OCI-LY7 (cell line): ENCODE measurements at places on chromosomes 5 and 9.

DNA sequence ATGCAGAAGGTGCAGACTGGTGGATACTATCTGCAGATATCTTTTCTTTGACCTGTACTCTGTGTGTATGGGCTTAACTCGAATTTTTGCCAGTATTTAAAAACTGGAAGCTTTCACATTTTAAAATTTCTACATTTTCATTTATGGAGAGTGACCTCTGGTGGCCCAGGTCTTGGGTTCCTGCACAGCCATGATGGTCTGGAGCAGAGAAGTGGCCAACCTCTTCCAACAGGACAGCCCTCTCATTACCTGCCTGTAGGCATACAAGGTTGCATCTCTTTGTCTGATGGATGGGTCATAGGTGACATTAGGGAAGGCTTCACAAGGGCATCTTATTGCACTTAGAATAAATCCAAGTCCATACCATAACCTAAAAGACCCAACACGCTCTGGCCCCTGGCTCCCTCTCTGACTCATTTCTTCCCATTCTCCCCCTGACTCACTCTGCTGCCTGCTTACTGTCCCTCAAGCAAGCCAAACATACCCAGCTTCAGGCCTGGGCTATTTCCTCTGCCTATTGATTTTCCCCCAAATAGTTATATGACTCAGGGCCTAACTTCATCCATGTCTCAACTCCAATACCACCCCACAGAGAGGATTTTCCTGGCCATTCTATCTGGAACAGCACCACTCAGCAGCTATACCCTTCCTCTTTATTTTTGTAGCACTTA is 113.3 kb upstream of the SLC1A3 start:
- no peak for DNase-seq

- no peak for DNase-seq
Observed at GRCh38 chr5:127650649-127651048, 1.8 kb downstream of the CTXN3 start.

- DNase-seq = no peak
Observed at GRCh38 chr5:148713735-148714508, 59.6 kb upstream of the HTR4 start.

- no peak for DNase-seq
Observed at GRCh38 chr9:20726144-20726543, 42.1 kb downstream of the FOCAD start.

DNA sequence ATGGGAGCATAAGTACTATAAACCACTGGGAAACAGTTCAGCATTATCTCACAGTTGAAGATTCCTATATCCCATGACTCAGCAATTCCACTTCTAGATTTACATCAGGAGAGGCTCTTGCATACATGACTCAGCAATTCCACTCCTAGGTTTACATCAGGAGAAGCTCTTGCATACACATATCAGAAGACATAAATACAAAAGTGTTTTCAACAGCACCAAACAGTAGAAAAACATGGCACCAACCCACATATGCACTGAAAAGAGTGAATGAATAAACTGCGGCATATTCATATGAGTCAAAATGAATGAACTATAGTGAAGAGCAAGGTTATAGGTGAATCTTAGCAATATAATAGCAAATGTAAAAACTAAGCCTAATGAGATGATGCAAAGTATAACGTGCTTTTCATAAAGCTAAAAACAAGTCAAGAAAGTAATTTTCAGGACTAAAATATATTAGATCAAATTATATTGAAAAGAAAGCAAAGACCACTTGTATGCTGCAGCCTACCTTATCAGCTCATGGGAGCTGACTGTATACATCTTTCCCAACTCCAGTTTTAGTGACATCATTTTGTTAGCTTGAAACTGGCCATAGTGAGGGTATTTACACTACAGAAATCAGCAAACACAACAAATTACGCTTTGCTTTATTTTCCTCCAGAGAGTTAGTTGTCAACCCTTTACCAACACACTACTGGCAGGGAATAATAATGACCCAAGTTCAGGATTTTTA is 95.8 kb downstream of the ANKRD18B start:
- no peak for DNase-seq

- no peak for DNase-seq
Observed at GRCh38 chr5:73540192-73540591, 25.2 kb downstream of the ANKRA2 start.

GRCh38 chr9:18423791-18424531 is 50.0 kb upstream of the ADAMTSL1 start:
- DNase-seq = no peak

GRCh38 chr5:124462751-124463150 is 283.7 kb downstream of the ZNF608 start:
- no peak for DNase-seq

DNA sequence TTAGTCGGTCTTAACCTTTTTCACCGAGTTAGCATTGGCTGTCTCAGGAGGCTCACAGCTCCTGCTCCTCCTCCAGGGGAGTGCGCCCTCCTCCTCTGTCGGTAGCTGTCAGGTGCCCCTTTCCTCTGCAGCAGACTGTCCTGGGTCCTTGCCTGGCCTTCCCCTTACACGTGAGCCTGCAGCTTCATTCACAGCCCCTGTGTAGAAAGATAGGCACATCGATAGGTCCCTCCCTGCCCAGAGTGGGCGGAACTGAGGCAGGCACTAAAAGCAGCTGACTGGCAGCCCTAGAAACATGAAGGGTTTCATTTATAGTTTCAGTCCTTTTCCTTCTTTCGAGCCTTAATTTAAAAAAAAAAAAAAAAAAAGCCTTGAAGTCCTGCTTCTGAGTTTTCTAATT is 17.2 kb downstream of the TENT4A start:
- no peak for DNase-seq

- no peak for DNase-seq
Observed at GRCh38 chr5:7494481-7495130, 98.7 kb downstream of the ADCY2 start.

DNA sequence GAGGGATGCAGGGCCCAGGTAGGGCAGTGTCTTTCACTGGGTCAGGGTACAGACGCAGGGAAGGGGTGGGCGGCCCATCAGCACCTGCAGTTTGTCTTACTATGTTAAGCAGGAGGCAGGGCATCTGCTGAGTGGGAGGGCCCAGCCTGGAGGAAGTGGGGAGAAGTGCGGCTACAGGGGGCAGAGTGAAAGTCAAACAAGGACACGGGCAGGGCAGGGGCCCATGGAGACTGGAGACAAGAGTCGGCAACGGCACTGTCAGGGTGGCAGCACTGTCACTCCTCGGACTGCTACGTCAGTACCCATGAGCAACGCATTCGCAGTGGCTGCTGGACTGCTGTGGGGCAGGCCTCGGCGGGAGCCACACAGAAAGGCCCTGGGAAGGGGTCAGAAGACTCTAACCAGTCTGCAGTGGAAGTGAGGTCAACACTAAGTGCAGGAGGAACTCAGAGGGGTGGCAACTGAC is 19.7 kb downstream of the CAMSAP1 start:
- peak; percentile 67 for DNase-seq

GRCh38 chr5:137666461-137666850 is 69.4 kb downstream of the KLHL3 start:
- DNase-seq = no peak

GRCh38 chr5:32311404-32312196 is 1.1 kb downstream of the MTMR12 start:
- peak; percentile 90 for DNase-seq

DNA sequence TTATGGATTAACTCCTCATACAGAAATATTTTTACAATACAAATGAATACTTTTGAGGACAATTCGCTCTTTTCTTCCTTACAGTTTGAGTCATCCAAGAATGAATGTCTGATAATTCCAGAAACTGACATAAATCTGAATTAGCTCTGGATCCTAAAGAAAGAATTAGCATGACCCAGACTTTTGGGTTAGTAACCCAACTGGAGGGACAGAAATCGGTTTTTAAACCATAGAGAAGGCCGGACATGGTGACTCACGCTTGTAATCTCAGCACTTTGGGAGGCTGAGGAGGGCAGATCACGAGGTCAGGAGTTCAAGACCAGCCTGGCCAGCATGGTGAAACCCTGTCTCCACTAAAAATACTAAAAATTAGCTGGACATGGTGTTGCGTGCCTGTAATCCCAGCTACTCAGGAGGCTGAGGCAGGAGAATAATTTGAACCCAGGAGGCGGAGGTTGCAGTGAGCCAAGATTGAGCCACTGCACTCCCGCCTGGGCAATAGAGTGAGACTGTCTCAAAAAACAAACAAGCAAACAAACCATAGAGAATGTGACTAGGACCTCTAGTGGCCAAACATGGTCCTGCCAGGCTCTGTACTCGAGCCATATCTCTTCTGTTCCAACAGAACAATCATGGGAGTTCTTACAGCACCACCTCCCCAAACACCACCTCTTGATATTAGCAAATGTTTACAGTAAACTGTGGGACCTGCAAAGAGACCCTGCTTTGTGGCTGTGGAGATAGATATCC is 44.8 kb downstream of the LURAP1L start:
- DNase-seq = peak; percentile 12

DNA sequence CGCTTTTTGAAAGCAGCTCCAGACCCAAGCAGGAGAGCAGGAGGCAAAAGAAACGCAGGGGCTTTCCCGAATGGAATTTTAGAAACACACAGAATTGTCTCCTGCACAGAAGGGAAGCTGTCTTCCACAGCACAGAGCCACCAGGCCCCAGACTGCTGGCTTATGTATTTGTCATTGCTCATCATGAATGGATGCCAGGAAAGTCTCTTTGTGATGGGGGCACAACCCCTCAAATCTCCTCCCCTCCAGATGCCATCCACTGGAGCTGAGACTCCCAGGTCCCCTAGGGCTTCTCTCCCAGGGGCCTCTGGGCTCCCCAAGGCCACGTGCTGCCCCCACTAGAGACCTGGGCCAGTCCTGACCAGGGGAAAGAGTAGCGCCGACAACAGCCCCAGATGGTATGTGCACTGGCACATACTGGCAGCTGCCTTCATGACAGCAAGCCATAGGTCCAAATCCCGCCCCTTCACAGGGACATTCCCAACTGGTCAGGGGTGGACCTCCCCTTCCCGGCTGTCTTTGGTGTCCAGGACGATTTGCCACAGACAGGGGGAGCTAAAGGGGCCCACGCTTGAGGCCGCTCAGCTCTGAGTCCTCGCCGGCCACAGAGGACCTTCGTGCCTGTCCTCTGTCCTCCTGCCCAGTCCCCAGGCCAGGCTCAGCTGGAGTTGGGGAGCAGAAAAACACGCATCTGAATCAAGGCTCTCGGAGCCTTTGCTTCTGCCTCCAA is 127.8 kb downstream of the KCNIP1 start:
- no peak for DNase-seq

DNA sequence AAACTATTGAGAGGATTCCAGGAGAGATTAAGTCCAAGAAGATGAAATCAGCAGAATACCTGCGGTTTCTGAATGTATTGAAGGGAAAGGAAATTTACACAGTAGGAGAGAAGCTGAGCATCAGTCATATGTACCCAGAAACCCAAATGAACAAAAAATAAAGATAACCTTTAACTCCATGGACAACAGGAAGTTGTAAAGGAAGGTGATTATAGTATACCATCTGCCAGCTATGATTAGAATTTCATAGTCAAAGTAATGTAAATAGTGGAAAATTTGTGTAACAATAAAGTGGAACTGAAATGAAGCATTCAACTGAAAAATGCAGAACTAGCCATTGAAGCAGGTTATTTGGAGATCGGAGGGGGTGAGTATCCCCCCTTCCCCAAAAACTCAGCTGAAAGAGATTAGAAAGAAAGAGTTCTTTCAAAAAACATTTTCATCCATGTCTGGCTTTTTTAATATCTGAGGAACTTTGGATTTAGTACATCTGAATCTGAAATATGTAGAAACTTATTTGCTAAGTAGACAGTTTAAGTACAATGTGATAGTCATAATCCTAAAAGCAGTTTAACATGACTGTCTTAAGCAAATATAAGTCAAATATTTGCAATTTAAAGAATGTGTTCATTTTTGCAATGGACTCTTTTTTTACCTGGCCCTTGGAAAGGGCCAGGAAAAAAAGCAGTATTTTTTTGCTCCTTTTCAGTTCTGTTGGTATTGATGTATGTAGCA is 58.4 kb downstream of the APC start:
- DNase-seq = peak; percentile 74

DNA sequence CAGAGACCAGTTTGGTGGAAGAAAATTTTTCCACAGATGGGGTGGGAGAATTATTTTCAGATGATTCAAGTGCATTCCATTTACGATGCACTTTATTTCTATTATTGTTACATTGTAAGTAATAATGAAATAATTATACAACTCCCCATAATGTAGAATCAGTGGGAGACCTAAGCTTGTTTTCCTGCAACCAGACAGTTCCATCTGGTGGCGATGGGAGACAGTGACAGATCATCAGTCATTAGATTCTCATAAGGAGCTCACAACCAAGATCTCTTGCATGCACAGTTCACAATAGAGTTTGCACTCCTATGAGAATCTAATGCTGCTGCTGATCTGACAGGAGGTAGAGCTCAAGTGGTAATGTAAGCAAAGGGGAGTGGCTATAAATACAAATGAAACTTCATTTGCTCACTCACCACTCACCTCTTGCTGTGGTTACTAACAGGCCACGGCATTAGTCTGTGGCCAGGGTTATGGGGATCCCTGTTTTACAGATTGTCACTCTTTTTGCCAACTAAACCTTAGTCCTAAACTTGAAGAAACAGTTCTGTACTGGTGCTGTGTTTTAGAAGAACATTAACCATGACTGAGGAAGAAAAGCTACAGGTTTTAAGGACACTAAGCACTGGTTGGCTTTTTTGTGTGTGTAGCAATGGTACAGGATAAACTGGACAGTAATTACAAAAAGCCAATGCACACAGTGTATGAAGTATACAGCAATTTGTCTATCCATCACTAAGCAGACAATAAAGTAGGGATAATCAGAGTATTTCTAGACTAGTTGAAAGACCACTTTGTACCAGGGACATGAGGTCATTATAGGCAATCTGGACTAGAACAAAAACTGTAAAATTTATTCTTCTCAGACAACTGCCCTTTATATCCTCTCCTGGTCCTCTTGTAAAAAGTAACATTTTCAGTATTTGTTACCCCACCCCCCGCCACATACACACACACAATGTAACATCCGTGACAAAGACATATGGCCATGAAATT is 9.9 kb downstream of the TMEM232 start:
- no peak for DNase-seq

- DNase-seq = no peak
Observed at GRCh38 chr5:34501840-34502239, 154.3 kb upstream of the RAI14 start.

DNA sequence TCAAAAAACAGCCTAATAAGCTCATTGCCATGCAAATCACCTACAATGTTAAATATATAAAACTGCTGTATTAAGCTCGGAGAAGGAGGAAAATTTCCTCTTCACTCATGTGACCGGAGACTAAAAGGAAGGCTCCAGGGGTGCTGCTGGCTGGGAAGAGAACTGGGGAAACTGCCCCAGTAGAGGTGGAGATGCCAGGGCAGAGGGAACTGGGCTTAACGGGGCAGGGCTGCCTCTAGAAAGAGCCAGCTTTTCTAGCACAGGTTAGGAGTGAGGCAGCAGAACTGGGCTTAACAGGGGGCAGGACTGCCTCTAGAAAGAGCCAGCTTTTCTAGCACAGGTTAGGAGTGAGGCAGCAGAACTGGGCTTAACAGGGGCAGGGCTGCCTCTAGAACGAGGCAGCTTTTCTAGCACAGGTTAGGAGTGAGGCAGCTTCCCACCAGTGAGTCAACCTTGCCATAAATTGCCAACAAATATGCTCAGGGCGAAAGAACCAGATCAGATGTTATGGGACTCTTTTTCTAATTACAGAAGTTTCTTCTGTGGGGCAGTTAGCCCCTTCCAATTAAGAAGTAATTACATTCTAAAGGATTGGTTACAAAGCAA is 115.3 kb downstream of the FANCC start:
- DNase-seq = no peak

- DNase-seq = no peak
Observed at GRCh38 chr5:38226091-38226490, 32.3 kb upstream of the EGFLAM start.
